ENCODE measurements at places on chromosomes 2 and 18.

DNA sequence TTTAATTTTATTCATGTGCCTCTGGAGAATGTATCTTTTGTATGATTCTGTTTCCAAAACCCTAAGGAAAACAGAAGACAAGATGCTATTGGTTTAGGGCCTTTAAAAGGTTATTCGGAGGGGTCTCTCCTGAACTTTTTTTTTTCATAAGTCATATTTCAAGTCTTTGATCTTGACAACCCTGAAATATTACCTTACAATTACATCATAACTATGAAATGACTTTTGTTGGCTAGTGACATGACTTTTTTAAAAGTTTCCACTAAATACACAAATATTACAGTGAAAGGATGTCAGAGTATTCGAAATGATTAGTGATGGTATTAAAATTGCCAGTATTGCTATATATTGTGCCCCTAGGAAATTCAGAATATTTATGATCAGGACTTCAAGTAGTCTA lies 31.8 kb upstream of the FZD7 start:
- no peak for DNase-seq

- no peak for DNase-seq
Observed at GRCh38 chr18:27769152-27769551, 407.8 kb downstream of the CDH2 start.

DNA sequence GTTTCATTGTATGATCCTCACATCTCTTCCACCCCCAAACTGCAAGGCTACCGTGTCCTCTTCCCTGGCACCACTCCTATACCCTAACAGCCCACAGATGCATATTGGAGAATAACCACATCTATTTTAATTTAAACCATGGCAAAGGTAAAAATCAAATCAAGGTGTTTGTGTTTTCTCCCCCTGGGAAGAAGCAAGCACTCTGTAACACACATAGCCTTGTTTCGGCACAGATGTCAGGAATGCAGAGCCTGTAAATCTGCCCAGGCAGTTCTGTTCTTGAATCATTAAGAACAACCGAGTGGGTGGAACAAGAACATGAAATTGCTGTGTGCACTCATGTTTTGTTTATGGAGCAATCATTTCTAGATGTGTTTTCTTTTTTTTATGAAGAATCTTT lies 6.8 kb upstream of the COX7A2L start:
- DNase-seq = peak; percentile 34

DNA sequence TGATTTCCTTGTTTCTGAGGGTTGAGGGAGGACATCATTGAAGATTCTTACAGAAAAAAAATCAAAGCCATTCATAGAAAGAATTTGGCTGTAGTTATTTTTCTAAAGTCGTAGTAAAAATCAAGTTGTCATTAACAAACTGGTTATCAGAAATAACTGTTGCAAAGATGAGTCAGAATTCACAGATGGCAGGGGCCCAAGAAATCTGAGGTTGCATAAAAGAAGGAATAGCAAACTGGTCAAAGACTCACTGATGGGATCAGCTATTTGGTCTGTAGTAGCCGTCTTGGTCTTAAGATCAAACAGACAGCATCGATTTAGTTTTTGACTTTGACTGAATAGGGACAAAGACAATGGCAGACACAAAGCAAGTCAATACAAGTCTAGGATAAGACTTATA lies 334.3 kb downstream of the FIGN start:
- DNase-seq = peak; percentile 66

- peak; percentile 65 for DNase-seq
Observed at GRCh38 chr2:28286678-28287077, 106.0 kb upstream of the FOSL2 start.

DNA sequence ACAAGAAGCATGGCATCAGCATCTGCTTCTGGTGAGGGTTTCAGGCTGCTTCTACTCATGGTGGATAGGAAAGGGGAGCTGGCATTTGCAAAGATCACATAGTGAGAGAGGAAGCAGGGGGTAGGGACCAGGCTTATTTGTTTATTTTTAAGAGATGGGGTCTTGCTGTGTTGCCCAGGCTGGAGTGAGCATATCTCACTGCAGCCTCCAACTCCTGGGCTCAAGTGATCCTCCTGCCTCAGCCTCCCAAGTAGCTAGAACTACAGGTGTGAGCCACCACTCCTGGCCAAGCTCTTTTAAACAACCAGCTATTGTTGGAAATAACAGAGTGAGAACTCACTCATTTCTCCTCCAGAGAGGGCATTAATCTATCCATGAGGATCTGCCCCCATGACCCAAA lies 269.4 kb upstream of the FBXO11 start:
- no peak for DNase-seq

- no peak for DNase-seq
Observed at GRCh38 chr2:238487652-238488346, 61.1 kb downstream of the ASB1 start.

GRCh38 chr2:226902041-226902966 lies 66.5 kb downstream of the RHBDD1 start:
- DNase-seq = no peak

GRCh38 chr2:190837952-190838361 lies 42.7 kb upstream of the GLS start:
- DNase-seq = peak; percentile 84

DNA sequence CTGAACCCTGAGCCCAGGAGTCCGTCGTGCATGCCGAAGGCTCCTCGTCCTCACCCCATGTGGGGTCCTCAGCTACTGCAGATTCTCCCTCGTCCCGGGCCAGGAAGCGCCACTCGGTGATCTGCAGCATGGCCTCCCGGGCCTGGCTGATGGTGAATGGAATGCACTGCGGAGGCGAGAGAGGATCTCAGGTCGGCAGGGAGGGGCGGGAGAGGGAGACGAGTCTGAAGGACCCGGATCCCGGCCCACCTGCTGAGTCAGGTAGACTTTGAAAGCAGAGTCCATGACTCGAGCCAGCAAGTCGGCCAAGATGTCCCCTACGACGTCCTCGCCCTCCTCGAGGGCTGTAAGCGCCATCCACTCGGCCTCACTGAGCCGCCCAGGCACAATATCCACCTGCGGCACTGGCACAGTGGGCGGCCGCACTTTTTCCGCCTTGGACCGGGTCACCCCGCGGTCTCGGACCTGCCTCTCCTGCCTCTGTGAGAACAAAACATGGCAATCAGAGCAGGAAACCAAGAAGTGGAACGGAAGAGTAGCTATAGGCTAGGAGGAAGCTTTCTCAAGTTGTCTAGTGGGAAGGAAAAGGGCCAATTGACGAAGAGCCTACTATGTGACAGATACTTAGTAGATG lies 5.5 kb downstream of the C2orf81 start:
- DNase-seq = no peak

DNA sequence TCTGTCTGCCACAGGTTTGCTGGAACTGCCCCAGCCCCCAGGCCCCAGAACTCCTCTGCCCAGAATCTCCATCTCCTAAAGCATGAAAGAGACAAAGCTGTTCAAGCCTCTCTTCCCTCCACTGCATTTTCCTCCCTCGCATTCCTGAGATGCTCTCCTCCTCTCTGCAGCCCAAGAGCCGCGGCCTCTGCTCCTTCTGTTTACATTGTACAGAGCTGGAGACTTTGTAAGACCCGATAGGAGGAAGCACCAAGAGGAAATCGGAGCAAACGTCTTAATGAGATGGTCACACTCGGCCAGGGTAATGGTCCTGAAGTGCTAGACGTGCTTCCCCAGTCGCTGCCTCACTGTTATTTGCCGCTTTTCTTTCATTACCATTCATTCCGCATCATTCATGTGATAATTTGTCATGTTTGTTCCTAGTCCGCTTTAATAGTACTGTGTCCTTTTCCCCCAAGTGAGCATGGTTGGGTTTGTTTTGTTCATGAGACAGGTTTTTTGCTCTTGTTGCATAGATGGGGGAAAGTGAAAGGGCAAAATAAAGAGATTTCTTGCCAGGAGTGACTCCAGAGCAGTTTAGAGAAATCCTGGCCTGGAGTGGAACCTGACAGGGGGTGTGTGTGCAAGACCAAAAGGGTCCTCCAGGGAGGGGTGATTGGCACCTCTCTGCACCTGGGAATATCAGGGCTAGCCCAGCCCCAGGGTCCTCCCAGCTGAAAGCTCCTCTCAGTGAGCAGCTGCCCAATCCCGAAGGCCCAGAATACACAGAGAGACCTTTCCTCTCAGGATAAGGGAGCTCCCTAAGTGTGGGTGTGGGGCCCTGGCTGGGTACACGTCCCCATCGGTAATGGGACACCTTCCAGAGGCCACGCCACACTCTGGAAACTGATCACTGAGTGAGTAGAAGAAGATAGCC lies 44.9 kb upstream of the ID2 start:
- DNase-seq = peak; percentile 75

DNA sequence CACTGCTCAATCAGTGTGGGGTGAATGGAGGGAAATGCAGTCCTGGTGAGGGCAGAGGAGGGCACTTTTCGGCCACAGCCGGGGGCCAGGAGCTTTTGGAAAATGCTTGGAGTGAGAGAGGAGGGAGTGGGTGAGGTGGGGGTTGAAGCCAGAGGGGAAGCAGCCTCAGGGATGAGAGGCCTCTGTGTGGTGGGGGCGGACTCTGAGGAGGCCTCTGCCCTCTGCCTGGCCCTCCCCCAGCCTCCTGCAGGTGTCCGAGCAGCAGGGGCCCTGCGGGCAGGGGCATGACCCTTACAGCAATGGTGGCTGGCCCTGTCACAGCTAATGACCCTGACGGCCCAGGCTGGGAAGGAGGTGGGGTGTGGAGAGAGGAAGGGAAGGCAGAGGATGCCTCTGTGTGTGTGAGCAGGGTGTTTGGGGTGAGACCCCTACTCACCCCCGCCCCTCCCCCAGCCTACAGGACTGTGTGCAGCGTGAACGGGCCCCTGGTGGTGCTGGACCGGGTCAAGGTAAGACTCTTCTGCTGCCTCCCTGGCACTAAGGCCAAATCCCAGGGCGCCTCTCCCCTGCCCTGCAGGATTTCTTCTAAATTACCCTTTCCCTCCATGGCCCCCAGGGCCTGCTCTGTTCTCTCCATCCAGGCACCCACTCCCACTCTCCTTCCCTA lies 7.6 kb downstream of the ATP6V1B1 start:
- DNase-seq = no peak

DNA sequence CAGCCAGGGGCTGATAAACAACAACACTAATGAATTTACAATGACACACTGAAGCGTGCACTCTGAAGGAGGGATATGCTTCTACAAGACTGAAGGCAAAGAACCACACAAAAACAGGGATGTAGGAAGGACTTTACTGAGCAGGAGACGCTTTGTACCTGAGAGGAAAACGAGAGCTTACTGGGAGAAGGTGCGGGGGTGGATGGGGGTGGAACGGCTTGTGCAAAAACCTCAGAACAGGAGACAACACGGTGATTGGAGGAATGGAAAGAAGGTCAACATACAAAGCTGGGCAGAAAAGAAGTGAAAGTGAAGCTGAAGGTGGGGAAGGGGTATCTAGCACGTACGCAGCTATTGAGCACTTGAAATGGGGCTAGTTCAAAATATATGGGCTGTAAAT lies 93.1 kb downstream of the SLC8A1 start:
- no peak for DNase-seq

DNA sequence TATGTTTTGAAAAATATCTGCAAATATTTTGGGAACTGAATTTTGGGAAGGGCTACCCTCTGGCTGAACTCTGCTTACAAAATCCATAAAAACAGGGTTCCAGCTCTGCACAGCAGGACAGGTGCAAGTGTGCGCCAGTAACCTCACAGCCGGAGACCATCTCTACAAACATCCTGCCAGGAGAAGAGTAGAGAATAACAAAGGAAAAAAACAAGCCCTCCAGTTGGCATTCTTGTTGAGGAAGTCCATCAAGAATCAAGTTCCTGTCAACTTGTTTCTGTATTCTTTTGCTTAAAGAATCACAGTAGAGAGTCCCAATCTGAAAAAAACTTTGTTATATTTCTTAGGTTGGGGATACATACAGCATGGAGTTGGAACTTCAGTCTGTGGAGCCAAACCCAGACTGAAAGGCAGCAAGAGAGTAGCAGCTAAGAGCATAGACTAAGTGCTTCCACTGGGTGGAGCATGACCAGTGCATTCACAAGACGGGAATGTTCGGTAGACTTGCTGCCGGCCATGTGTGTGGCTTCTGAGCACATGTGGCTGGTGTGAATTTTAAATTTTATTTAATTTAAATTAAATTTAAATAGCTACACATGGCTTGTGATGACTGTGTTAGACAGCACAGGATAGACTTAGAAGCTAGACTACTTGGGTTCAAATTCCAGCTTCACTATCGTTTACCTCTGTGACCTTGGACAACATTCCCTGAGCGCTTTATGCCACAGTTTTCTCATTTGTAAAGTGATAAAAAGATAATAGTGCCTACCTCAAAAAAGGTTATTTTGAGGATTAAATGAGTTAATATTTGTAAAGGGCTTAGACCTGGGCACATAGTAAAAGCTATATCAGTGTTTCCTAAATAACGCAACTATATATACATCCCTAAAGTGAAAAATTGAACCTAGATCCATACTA lies 41.9 kb downstream of the SPTBN1 start:
- peak; percentile 47 for DNase-seq

DNA sequence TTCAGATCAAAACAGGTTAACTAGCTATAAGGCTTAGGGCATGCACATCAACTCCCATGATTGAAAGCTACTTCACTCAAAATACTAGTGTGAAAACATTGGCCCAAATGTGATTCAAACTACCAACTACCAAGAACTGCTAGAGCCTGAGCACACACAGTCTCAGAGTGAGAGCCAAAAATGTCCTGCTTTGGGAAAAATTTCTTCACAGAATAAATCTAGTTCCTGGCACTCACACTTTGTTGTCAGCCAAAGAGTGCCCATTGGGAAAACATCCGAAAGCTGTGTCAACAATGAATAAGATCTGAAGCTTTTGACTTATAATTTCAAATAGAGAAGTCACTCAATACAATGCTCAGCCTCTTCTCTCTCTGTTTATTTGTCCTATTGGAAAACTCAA lies 182.7 kb downstream of the LRATD1 start:
- no peak for DNase-seq

GRCh38 chr2:178241844-178242551 lies 47.7 kb downstream of the OSBPL6 start:
- DNase-seq = peak; percentile 92
